Stimulated activated CD4-positive, alpha-beta T cell treated with anti-CD3 and anti-CD28 coated beads, Interleukin-2, amount 100 ng/mL, for 48 hours (primary cell): ENCODE measurements at places on chromosomes 7 and 10.

- DNase-seq: no peak
Measured at GRCh38 chr10:119251315-119251708, 43.9 kb downstream of the GRK5 start.

DNA sequence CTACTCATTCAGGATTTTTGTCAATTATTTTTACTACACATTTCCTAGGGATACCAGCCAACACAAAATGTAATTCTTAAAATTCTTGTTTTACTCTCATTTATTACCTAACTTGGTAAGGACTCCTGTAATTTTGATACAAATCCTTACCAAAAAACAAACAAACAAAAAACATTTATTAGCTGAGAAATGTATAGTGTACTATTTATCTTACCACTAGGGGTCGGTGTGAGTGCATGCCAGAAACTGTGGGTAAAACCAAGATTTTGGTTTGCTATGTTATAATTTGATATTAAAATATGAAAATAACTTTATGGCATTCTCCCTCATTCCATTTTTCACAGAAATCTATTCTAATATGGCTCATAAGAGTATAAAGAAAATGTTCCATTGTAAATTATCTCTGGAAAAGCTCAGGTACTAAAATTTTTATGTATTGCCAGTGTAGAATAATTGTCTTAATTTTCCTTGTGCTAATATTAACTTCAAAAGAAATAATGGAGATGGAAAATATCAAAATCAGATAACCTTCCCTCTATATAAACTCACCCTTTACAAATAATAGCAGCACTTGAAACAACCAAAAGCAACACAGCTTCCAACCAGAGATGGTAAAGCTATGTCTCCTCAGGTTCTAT lies 290.8 kb upstream of the PCDH15 start:
- no peak for DNase-seq

DNA sequence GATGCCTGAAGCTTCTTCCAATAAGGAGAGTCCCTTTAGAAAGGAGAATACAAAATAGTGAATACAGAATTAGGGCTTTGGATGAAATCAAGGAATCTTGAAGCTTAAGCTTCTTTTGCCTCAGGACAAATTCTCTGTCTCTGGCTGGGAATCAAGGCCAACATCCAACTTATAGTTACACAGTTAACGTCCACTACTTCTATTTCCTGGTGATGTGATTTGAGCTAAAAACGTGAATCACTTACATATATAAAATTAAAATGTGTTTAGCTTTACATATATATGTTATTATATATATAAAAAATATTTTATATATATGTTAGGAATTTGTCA lies 11.4 kb upstream of the INPP5F start:
- no peak for DNase-seq

DNA sequence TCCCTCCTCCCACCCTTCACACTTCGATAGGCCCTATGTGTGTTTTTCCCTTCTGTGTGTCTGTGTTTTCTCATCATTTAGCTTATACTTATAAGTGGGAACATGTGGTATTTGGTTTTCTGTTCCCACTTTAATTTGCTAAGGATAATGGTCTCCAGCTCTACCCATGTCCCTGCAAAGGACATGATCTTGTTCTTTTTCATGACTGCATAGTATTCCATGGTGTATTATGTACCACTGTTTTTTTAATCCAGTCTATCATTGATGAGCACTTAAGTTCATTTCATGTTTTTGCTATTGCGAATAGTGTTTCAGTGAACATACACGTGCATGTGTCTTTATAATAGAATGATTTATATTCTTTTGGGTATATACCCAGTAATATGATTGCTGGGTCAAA lies 46.3 kb upstream of the GNAT3 start:
- DNase-seq: no peak

DNA sequence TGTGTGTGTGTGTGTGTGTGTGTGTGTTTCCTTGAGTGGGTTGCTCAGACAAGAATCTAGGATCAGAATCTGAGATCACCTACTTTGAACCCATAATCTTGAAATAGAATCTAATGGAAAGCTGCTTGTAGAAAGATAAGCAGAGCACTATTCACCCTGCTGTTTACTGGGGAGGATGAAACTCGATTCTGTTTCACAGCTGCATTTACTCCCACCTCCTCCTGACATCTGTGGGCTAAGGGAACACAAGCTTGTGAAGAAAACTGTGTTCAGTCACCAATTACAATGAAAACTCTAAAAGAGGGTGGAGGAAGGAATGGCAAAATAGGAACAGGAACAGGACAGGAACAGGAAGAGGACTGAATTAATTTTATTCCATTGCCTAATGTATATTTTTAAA lies 269.5 kb downstream of the TSPAN12 start:
- DNase-seq: no peak

GRCh38 chr10:11958956-11959355 lies 83.7 kb downstream of the UPF2 start:
- no peak for DNase-seq

GRCh38 chr10:23293145-23293724 lies 51.4 kb downstream of the C10orf67 start:
- peak; percentile 43 for DNase-seq

- DNase-seq: no peak
Measured at GRCh38 chr7:66629222-66630062, 761 bp downstream of the KCTD7 start.

GRCh38 chr7:148944935-148945934 lies 61.1 kb upstream of the EZH2 start:
- no peak for DNase-seq

- DNase-seq: no peak
Measured at GRCh38 chr10:28492116-28492920, 40.6 kb upstream of the WAC start.

- no peak for DNase-seq
Measured at GRCh38 chr10:2929480-2930258, 137.7 kb upstream of the PFKP start.

DNA sequence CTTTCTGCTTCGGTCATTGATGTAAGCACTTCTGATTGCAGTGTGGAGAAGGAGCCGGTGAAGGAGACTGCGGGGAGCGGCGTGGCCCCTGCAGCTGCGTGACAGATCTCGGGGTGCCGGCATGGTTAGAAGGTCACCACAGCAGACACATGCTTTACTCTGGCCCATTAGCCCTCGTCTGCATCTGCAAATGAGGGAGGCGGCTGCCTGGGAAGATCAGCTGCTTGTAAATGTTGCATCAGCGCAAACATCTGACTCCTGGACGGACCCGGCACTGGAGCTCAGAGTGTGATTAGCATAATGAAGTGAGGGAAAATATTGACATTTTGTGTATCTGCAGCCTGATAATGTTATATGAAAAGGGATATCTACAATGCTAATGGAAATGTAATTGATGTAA lies 30.5 kb upstream of the MNX1 start:
- DNase-seq: no peak

- peak; percentile 99 for DNase-seq
Measured at GRCh38 chr7:152463709-152464311, 28.0 kb upstream of the KMT2C start.

DNA sequence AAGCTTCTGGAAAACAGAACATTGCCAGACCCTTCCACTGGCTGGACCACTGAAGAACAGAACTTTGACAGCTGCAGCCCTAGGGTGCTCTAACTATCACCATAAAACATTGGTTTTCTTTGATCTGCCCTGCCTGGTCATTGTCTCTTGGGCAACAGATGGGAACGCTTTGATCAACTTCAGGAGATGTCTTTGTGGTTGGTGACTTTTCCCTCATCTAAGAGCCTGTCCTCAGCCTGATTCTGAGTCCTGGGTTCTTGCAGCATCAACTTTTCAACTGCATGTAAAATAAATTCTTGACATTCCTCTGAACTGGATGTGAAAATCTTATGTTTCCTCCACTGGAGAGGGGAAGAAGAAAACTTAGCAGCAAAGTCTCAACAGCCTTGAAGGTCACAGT lies 53.1 kb upstream of the ZNRF2 start:
- DNase-seq: no peak

DNA sequence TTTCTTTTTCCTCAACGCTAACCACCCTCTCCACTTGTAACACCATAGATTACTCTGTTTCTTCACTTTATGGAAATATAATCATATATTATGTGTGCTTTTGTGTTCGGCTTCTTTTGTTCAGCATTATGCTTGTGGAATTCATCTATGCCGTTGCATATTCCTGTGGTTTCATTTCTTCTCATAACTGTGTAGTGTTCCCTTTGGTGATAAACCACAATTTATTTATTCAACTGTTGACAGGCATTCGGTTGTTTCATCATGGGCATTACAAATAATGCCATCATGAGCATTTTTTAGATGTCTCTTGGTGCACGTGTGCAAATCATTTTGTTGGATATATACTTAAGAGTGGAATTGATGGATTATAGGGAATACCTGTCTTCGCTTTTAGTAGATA lies 12.1 kb downstream of the AVL9 start:
- DNase-seq: no peak

DNA sequence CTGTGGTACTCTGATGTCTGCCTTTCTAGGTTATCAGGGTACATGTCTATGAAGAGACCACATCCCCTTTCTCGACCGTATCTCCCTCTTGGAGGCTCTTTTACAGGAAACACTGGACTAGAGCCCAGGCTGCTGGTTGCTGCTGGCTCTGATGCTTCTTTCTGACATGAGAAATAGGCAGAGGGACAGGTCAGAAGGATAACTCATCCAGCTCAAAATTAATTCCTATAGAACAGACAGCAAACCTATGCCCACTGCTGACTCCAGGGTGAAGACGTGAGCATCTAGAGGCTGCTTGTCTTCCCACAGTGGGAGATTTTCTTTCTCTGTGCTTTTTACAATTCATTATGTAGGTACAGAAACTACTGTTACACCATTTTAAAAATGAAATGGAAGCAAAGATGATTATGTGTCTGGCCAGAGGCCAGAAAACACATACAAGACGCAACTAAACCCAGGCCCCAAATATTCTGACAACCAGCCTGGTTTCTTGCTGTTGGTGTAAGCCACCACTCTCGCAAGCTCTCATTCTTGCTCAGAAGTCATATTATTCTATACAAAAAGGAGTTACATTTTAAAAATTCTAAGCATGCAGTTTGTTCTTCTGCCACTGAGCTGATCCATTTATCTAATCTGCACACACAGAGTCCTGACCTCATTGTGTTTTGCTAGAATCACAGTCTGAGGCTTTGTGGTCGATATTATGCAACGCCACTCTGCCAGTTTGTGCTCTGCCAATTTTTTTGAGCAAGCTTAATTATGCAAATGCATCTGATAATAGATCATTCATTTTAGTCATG lies 424.3 kb downstream of the KIF20B start:
- DNase-seq: no peak

GRCh38 chr7:121901026-121901425 lies 28.1 kb downstream of the PTPRZ1 start:
- DNase-seq: no peak

DNA sequence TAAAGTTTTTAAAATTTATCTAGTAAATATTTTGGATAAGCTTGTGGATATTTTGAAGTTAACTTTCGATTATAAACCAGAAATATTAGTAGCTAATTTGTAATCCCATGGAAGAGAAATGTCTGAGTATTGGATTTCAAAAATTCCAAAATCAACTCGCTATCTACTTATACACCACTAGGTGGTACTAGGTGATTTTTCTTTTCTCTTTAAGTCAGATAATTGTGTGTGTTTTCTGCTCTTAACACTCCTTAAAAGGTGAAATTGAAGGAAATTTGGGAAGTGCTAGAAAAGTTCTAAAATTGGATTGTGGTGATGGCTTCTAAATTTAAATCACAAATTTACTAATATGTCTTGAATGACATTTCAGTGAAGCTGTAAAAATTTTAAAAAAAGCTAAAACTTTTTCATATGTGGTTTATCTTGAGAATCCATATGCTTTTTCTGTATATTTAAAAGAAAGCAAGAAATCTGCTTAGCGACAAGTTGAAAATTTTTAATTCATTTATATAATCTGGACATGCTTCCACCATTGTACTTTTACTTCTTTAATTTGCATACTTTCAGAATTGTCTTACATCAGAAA lies 90.2 kb downstream of the IPMK start:
- DNase-seq: no peak

DNA sequence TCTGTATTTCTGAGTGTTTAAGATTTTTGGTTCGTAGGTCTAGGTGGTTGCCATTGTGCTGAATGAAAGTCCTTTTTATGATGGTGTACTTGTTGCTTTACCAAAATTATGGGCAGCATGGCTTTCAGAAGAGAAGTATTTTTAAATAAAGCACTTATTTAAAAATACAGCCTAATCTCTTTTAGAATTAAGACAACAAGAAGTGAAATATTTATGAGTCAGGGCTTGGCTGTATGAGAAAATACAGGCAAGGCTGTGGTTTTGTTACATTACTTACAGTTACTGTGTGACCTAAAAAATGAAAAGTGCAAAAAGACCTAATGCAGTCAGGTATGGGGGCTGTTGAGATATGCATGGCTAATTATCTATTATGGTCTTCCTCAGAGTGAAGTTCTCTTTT lies 185.2 kb upstream of the PPP1R3A start:
- no peak for DNase-seq

DNA sequence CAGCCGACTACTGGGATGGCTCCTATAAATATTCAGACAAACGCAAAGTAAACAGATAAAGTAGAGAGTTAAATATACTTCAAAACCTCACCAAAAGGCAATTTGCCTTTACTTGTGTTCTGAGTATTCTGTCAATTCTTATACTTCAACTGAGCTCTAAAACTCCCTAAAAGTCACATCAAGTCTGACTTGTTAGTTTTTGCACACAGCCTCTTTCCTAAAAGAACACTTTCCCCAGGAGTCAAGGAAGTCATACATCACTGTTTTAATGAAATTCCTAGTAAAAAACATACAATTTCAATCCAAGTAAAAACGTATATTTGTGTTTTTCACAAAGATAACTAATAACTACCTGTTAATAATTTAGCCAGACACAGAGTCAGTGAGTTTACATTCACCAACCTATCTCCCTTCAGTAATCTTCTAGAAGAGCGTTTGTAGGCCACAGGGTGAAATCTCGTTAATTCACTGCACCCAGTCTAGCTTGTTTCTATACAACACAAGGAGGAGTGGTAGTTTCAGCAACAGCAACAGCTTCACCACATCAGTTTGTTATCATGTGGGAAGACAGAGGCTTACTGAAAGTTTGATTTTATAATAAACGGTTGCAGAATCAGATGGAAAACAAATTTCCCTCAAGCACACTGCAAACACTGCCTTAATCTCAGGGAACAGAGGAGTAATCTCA lies 2.7 kb downstream of the COBL start:
- no peak for DNase-seq

GRCh38 chr10:123165445-123166072 lies 11.4 kb downstream of the BUB3 start:
- DNase-seq: no peak

- no peak for DNase-seq
Measured at GRCh38 chr10:78371136-78371535, 337.5 kb downstream of the RPS24 start.

GRCh38 chr7:148987751-148988512 lies 40.4 kb downstream of the PDIA4 start:
- no peak for DNase-seq

GRCh38 chr10:126084369-126084768 lies 188.0 kb downstream of the FANK1 start:
- DNase-seq: no peak

- DNase-seq: no peak
Measured at GRCh38 chr10:127399668-127400067, 149.4 kb upstream of the NPS start.
